ENCODE measurements at places on chromosomes 3 and 15.

DNA sequence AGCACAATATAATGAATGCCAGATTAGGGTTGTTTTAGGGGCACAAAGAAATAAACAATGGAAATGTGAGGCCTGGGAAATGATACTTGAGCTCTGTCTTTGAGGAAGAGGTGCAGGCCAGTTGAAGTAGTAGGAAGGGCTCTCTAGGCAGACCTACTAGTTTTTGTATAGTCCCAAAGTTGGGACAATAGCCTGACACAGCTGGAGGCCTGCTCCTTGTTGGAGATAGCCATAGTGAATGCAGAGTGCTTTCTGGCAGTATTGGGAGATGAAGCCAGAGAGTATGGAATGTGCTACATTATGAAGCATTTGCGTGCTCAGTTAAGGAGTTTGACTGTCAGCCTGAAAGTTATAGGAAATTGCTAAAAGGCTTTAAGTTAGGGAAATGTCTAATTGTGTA is 251.2 kb upstream of the ZPLD1 start:
- no peak for DNase-seq

GRCh38 chr15:56342653-56343052 is 22.6 kb upstream of the TEX9 start:
- no peak for DNase-seq

DNA sequence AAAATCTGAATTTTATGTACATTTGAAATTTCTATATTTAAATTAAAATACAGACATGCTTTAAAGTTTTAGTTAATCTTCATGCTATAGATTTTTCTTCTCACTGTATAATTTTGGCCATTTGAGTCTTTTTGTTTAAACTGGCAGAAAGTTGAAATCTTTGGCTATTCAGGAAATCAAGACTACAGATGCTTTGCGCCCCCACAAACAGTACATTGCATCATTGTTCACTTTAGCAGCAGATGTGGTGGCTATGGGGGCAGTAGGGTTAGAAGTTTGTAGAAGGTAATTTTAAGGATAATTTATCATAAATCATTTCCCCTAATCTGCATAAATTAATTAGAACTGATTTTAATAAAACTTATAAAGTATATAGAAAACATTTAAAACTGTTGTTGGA is 20.9 kb downstream of the SPPL2A start:
- no peak for DNase-seq

DNA sequence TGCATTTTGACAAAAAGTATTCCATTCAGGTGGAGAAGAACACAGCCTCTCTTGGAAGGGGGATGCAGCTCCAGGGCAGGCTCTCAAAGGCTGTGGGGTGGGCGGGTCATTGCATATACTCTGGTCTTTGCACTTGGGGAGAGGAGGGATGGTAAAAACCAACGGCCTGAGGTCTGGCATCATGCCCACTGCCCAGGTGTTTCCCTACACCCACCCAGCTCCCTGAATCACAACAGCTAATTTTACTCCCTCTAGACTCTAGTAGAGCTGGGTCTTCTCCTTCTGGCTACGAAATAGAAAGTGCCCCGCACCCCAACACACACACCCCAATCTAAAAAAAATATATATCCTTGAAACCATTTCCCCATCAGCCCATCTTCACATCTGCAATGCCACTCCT is 1.0 kb downstream of the MYLK start:
- DNase-seq = no peak

Data from mucosa of gallbladder (tissue), 1 donor.